ENCODE measurements at places on chromosomes 4 and X.

DNA sequence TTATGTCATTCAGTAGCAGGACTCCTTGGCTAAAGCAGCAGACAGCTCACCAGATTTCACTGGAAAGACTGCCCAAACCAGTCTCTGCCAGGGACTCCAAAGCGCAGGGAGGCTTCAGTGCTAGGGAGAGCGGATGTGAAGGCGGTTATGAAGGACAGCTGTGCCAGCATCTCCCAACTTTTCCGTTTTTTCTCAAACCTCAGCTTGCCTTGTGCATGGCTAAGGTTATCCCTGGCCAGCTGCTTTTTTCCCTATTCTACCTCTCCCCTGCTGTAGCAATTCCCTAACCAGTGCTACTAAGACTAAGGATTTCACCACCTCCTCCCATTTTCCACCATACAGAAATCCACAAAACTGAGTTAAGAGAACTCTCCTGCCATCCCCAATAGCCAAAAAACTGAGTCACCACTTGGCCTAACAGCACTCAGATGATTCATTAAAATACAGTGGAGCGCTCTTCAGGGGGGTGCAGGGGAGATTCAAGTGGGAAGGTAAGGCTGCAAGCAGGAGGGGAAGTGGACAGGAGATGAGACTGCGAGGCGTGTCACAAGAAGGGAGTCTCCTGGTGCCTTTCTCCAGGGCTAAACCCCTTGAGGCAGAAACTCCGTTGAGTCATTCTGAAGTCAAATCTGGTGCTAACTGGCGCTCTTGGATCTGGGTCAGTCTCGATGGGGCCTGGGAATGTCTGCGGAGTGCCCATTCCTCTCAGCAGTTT lies 90.7 kb downstream of the PALLD start:
- peak; percentile 96 for DNase-seq

DNA sequence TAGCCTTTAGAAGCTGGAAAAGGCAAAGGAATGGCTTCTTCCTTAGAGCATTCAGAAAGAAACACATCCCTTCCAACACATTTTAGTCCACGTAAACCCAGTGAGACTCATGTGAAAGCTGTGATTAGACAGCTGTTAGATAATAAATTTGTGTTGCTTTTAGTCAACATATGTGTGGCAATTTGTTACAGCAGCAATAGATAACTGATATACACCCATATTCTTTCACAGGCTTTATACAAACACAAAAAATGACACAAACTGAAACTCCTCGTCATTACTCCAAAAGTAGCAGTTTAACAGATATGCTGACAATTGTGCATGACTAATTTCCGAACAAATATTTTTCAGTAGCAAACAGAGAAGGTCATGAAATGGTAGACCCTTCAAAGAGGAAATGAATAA lies 65.3 kb downstream of the ANTXR2 start:
- no peak for DNase-seq

DNA sequence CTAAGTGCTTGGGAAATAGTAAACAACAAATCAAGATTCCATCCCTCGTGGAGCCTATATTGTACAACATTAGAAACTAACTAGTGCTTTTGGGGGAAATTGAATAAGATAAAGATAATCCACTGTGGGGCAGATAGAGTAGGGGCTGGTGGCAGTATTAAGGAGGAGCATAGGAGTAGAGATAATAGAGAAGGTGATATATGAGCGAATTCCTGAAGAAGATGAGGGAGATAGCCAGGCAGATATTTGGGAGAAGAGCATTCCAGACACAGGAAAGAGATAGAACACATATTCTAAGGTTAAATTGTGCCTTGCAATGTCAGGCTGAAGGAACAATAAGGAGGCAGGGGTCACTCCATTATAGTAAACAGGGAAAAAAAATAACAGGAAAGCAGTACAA lies 218.2 kb downstream of the GRID2 start:
- DNase-seq: no peak

GRCh38 chrX:38595801-38596200 lies 34.5 kb downstream of the TSPAN7 start:
- DNase-seq: no peak

- no peak for DNase-seq
Observed at GRCh38 chr4:185591679-185592141, 56.4 kb upstream of the PDLIM3 start.

DNA sequence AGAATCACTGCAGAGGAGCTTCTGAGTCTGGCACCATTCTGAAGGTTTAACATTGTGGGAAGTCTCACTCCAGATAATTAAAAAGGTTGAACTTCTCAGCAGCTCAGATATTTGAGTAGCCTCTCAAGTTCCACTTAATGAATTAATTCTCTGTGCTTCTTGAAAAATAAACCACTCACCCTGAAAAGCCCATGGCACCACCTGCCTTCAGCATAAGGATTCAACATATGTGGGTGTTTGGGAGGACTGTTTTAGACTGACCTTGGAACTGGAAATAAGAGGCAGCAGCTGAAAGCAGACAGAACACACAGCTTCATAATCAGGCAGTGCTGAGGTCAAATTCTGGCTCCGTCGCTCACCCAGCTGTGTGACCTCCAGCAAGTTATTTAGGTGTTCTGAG lies 100.6 kb downstream of the KCNIP4 start:
- no peak for DNase-seq

DNA sequence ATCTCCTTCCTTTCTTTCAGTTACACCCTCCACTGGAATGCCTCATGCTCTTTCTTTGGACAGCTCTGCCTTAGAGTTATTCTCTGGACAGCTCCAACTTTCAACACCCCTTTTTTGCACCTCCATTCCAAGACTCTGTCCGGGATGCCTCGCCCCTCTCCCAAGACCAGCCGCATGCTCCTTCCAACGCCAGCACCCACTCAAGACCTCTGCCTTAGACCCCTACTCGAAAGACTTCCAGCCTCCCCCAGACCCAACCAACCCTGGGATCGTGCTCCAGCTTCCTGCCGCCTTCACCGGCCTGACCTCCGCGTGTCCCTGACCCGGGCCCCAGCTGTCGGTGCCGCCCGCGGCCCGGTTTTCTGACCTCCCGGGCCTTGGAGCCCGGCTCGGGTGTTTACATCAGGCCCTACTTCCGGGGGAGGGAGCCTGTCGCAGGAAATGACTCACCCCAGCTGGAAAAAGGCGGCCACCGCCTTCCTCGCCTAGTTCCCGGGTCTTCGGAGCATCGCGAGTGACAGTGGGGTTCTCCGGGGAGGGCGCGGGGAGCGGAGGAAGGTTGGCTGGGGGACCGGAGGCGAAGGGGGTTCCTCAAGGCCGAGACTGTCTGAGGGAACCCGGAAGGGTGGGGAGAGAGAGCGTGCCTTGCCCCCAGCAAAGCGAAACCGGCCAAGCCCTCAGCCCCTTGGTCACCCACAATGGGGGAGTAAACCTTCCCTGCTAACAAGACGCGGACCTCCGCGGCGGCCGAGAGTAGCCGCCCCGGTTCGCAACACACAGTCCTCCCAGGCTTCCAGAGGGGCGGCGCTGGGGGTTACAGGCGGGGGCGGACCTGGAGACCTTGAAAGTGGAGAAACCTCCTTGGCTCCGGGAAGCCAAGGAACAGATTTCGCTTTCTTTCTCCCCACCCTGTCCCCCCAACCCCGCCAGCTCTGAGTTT lies at the start of gene WDR45:
TSS of gene WDR45 (minus strand) at position 399 of the 940 bp plus-strand sequence. CDS start 1,792 bp downstream, outside the sequence.
- DNase-seq: peak; percentile 82

GRCh38 chrX:136780763-136781162 lies at the start of gene ARHGEF6:
Gene ARHGEF6, minus strand, starts transcription at chrX:136780932. Its CDS starts 50 bp downstream, at chrX:136780882.
- peak; percentile 38 for DNase-seq

- no peak for DNase-seq
Observed at GRCh38 chr4:8199594-8200301, 658 bp downstream of the SH3TC1 start.

DNA sequence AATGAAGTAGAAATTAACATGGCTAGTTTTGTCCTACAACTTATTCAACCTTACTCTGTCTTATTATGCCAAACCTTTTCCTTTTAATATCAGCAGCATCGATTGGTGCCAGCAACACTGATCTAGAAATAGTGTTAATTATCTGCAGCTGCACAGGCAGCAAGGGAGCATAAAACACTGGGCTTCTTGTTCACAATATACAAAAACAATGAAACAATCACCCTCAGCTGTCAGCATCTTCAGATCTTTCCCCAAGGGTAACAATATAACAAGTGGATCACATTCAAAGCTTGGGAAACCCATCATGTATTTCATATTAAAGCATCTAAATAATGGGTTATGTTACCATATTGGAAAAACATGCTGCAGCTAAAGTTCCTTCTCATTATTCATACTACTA lies 238.1 kb downstream of the SPOCK3 start:
- no peak for DNase-seq

DNA sequence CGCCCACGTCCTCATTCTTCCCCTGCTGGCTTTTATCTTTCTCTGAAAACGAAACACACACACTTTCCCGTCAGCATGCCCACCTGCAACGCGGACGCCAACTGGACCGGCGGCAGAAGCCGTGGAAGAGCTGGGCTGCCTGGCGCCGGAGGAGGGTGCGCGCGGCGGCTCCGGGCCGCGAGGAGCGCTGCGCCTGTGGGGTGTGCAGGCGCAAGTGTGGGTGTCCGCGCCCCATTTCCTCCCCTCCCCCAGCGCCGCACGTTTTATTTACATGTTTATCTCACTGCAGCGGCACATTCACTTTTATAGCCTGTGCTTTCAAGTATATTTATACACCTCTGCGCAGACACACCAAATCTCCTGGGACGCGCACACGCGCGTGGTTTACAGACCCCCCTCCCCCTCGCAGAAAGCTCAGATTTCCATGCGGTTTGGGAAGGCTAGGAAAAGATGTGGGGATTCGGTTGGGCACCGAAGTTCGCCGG lies 1.5 kb downstream of the PITX2 start:
- peak; percentile 25 for DNase-seq

GRCh38 chr4:88526221-88526815 lies 2.7 kb upstream of the PYURF start:
- DNase-seq: peak; percentile 48

DNA sequence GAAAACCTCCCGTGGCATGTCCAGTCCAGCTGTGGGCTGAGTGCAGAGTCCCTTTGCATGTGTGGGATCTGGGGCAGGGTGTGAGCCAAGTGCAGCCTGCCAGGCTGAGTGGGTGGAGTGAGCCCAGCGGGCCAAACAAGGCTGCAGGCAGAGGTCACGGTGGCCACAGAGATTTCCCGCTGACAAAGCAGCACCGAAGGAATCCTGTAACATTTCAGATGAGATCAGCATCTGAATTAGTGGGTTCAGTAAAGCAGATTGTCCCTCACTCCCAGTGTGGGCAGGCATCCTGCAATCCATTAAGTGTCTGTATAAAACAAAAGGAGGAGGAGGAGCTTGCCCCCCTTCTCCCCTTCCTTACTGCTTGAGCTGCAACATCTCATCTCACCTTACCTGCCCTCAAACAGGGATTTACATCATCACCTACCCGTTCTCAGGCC lies 324.4 kb downstream of the FAT4 start:
- DNase-seq: no peak

GRCh38 chrX:25007059-25008053 lies 8.4 kb downstream of the ARX start:
- DNase-seq: no peak

DNA sequence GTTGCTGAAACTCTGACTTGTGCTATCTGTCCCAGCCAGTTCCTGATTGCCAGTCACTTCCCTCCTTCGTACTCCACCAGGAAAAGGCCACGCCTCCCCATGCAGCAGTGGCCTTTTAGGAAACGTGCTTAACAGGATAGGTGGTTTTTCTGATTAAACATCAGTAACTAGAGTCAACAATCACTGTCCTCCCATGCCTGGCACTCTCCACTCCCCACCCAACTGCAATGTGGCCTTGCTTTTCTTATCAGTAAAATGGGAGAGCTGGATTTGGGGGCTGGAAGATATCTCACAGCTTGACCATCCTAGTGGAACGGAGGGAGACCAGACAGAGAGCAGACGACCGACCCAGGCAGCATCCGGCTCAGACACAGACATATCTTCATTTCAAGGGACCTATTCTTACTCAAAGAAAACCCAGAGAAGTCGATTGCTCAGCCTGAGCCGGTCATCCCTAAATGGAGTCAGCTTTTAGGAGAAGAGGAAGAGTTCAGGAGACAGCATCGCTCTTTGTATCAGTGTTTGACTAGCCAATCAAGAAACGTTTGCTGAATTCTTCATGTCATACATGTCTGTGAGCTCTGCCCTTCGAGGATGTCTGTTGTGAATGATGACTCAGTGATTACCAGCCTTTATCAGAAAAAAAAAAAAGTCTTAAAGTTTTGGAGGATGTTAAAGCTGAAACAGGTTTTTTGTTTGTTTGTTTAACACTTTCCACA lies 12.7 kb upstream of the UBA6 start:
- DNase-seq: peak; percentile 74
